Stimulated activated CD8-positive, alpha-beta memory T cell treated with anti-CD3 and anti-CD28 coated beads, Interleukin-7, amount 100 ng/mL, for 24 hours (primary cell): ENCODE measurements at places on chromosomes 7 and 10.

GRCh38 chr10:12561720-12562119 is 212.4 kb downstream of the CAMK1D start:
- no peak for DNase-seq

DNA sequence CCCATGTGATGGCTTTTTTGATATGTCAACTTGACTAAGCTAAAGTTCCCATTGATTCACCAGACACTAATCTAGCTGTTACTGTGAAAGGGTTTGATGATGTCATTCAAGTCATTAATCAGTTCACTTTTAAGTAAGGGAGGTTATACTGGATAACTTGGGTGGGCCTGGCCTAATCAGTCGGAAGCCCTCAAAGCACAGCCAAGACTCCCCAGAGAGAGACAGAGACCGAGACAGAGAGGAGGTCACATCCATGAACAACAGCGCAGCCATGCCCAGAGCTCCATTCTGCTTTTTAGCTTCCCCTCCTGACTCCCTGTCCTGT is 103.4 kb downstream of the TRIL start:
- no peak for DNase-seq

GRCh38 chr10:90088024-90088317 is 386.6 kb downstream of the KIF20B start:
- no peak for DNase-seq

- no peak for DNase-seq
These were observed 92.0 kb upstream of the PRR15 start for GRCh38 chr7:29471444-29472138.

- DNase-seq: no peak
These were observed 154.8 kb upstream of the LAMB4 start for GRCh38 chr7:108285003-108285368.

GRCh38 chr10:5894873-5895272 is 4.8 kb downstream of the FBH1 start:
- DNase-seq: no peak

DNA sequence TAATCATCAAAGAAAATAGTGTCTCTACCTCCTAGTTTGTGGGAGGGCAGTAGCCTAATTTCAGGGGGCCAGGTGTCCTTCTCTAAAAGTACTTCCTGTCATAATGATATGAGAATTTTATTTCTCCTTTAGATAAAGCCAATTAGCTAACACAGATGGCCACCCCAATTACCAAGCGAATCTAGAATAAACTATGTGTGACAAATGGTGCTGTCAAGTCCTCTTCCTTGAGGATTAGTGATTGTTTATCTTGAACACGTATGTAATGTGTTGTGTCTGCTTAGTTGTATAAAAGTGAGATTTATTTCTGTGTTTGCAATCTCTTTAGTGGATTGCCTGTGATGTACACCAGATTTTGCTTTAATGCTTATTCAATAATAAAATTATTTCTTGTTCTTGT is 1120.0 kb downstream of the SORCS1 start:
- no peak for DNase-seq

GRCh38 chr10:14124941-14125340 is 205.8 kb downstream of the FRMD4A start:
- DNase-seq: no peak

DNA sequence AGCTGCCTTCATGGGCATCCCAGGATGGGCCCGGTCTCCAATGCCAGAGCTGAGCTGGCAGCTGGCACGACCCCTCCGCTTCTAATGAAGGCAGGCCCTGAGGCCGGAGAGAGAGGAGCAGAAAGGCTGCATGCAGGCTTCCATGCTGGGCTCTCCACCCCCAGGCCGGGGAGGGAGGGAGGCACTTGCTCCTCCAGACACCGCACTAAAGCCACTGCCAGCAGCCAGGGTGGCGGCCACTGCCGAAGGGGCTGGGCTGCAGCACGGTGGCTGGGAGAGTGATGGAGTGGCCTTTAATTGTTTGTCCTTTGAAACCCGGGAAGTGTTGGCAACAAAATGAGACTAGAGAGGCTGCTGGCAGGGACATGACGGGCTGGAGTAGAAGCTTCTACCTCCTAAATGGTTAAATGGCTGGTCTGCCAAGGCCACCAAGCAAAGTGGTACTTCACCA is 236.5 kb downstream of the SKAP2 start:
- DNase-seq: no peak

DNA sequence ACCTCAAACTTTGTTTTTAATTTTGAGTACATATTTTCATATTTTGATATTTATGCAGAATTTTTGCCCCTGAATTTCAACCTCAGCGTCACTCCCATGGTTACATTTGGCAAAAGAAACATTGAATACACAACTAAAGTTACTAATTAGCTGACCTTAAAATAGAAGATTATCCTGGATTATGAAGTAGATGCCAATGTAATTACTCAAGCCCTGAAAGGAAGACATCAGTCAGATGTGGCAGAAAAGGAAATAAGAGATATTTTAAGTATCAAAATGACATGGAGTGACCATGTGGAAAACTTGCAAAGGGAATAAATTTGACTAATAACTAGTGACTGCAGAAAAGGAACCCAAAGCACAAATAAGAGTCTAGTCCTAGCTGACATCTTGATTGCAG is 701.3 kb upstream of the KCND2 start:
- DNase-seq: no peak

DNA sequence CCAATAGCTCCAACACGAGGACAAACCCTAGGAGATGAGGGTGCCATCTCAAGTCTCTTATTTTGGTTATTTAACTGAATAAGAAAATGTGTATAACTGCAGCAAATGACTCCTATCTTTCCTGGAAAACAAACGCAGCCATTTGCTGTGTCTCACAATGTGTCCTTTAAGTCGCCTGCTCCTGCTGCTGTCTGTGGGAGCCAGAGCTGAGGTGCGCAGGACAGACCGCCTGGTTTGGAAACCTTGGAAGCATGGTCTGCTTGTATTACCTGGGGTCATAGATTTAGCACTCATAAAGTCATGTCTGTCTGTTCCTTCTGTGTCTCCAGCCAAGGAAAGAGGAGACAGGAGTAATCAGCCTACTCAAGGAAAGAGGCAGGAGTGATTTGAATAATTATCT is 760.2 kb downstream of the GRID1 start:
- no peak for DNase-seq

GRCh38 chr10:44581996-44582395 is 197.1 kb upstream of the CXCL12 start:
- no peak for DNase-seq

GRCh38 chr10:104824380-104825006 is 183.4 kb downstream of the SORCS3 start:
- no peak for DNase-seq

DNA sequence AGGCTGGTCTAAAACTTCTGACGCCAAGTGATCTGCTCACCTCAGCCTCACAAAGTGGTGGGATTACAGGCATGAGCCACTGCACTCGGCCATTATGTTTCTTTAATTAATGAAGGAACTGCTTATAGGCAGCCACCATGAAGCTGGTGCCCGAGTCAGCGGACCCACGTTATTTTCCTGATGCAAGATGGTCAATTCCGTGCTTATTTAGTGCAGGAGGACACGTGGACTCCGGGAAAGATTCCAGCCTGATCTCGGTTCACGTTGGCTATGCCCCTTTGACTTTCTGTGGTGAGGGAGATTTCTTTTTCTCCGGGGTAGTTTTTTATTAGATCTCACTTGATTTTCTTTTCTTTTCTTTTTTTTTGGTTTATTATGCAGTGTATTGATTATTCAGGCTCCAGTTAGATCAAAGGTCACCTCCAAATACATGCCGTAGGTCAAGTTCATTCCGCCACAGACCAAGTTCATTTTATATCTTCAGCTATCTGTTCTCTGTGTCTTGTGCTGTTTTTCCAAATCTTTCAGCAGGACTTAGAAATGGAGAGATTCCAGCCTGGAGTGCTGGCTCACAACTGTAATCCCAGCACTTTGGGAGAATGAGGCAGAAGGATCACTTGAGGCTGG is 8.3 kb downstream of the CAMK1D start:
- DNase-seq: no peak

DNA sequence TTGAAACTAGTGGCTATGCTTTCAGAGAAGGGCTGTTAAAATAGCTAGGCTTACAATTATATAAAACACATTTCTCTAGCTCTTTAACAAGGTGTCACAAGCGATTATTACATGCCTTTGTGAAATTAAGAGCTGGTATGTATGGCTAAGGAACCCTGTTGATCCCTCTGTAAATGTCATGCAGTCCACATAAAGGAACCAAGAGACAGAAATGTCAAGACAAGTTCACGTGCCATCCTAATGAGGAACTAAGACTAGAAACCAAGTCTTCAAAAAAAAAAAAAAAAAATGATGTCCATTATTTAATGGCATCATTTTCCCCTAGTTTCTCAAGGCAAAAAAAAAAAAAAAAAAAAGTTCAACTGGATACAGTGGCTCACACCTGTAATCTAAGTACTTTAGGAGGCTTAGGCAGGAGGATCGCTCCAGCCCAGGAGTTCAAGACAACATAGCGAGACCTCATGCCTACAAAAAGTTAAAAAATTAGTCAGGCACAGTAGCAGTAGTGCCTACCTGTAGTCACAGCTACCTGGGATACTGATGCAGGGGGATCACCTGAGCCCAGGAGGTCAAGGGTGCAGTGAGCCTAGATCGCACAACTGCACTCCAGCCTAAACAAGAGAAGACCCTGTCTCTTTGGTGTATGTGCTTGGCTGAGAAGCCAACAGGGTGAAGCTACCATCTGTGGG is 63.4 kb downstream of the SRPK2 start:
- no peak for DNase-seq

- DNase-seq: no peak
These were observed 52.7 kb upstream of the PRSS1 start for GRCh38 chr7:142696456-142697179.

DNA sequence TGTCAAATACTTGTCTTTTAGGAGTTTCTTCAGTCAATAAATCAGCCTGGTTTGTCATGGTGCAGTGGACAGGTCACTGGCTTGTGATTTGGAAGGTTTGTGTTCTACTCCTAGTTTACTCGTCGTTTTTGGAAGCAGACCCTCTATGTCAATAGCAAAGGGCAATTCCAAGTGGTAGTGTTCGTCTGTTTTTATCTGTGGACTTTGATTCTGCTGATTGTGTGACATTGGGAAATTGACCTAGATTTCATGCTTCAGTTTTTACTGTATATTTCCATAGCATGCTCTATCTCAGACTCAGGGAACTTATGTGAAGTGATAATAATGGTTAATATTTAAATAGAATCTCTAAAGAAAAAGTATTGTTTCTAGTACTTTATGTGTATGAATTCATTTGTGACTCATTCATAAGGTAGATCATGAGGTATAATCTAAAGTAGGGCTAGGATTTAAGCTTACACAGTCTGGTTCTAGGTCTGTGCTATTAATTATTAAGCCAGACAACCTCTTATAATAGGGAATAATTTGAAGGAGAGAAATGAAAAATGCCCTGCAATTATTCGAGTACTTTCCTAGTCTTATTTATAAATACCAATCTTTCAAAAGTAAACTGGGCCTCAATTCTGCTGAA is 198.1 kb downstream of the REEP3 start:
- DNase-seq: no peak

- DNase-seq: no peak
These were observed 10.2 kb downstream of the ZC3HAV1 start for GRCh38 chr7:139099172-139099947.

GRCh38 chr7:124086843-124087242 is 54.0 kb upstream of the TMEM229A start:
- no peak for DNase-seq

- DNase-seq: no peak
These were observed 7.8 kb upstream of the SCD start for GRCh38 chr10:100339236-100339635.

GRCh38 chr7:47901542-47901941 is 46.7 kb downstream of the PKD1L1 start:
- no peak for DNase-seq

- DNase-seq: no peak
These were observed 40.3 kb downstream of the ZNF22 start for GRCh38 chr10:45040921-45041542.

DNA sequence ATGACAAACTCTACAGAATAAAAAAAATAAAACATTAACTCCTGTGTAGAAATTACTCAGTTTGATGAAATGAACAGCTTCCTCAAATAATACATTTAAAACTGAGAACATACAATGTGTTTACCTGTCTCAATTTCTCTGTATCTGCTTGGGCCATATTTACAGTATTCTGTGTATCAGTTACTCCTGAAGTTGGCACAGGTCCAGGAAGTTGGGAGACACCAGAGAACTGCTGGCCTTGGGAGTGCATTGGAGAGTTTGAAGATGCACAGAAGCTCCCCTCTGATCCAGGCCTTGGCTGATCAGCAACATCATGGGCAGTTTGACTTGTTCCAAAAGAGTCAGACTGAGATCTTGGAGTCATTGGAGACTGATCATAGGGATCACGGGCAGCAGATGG is 155.1 kb downstream of the GALNT11 start:
- DNase-seq: no peak

DNA sequence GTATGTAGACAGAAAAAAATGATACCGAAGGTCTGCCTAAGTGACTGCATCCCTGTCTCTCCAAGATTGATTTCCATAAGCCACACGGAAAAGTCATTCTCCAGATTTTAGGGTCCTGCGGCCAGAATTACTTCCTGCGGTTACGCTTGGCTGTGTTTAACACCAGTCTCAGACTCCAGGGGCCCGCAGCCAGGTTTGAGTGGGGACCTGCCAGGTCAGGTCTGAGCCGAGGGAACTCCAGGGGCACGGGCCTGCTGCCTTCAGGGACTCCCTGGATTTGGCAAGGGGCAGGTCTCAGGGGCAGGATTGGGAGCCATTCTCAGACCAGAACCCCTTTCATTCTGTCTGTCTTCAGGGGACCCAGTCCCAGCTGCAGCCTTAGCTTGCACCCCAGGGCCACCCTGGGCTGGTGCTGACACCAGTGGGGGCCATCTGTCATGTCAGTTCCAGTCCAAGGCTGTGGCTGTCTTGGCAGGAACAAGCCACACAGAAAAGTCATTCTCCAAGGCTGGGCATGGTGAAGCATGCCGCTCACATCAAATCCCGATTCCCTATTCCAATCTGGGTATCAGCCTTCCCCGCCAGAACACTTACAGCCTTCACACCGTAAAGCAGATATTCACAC is 39.0 kb downstream of the TMEM120A start:
- DNase-seq: no peak

GRCh38 chr7:47557694-47558670 is 23.9 kb downstream of the TNS3 start:
- DNase-seq: no peak

DNA sequence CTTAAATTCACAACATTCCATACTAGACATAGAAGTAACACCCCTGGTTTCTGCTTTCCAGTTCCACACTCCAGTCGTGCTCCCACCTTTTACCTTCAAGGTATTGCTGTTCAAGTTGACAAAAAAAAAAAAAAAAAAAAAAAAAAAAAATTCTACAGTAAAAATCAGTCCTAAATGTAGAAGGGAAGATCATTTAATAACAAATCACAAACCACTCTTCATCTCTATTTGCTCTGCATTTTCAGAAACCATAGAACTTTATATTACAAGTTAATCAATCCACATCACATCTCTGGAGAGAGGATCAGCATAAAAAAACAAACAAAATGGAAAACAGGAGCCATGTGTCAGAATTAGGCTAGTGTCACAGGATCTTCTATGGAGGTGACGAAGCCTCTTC is 206.3 kb upstream of the KLF14 start:
- DNase-seq: no peak
